ENCODE measurements at places on chromosomes 7 and 10. TPM values are rescaled to one million over a fixed set of nuclear protein-coding genes. Genes with fewer than 3 reads are reported as not detected.

Gene ARF5
- 94.8 TPM for total RNA-seq

GRCh38 chr10:13899941-13900340, 313.2 kb downstream of the PRPF18 start:
- no peak for DNase-seq

DNA sequence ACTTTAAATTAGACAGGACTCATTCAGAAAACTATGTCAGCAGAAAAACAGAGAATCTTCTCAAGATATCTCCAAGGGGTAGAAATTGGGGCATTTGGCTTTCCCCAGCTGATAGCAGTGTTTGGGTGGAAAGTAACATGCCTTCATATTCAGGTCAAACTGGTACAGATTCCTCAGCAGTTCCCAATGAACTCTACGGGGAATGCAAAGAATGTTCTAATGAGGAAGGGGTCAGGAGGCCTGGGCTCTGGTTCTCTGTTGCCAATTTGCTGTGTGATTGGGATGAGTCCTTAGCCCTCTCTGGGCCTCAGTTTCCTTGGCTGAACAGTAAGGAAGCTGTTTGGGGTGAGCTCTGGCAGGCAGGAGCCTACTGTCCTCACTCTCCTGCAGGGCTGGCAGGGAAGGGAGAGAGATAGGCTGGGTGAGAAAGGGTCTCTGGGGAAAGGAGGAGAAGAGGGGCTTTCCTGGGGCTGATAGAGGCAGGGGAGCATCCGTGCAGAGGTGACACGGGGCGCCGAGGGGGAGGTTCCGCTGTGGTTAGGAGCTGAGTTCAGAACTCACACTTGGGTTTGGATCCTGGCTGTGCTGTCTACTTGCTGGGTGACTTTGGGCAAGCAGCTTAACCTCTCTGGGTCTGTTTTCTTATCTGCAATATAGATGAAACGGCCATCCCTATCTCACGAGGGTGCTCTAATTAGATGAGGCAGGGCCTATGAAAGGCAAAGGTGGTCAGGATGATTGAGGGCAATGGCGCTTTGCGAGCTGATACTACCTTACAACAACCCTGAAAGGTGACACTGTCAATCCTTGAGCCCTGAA, 45.1 kb downstream of the SPOCK2 start:
- no peak for DNase-seq

DNA sequence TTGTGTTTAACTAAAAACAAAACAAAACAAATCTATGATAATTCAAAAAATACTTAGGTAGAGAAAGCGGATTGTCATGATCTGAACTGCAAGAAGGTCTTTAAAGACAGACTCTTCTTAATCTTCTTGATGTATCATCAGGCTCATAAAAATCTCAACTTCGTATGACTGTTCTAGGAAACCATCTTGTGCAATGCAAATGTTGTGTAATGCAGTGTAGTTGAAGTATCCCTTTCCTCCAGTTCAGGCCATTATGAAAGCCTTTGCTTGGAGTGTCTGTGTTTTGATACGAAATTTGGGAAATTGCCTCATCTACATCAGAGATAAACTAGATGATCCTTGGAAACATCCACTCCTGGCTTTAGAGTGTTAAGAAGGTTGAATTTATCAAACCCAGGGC, 30.9 kb downstream of the CDK1 start:
- no peak for DNase-seq

Gene TMEM225B
- not detected for total RNA-seq

DNA sequence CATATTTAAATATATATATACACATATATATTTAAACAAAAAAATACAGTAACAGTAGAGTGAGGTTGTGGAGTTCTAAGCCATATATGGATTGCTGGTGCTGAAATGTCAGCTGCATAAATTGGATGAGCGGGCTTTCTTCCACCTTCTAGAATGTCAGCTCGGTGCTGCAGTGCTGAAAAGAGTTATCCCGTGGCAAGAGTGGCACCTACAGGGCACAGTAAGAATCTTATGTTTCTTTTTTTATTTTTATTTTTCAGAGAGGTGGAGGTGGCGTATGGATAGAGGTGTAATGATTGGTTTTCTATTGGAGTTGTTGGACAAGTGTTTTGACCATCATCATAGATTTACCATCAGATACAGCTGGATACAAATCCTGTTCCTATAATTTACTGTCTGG, 86.2 kb upstream of the DYNC1I1 start:
- DNase-seq = no peak

- DNase-seq = no peak
These were observed 78.7 kb downstream of the PTPRN2 start for GRCh38 chr7:158508802-158509385.

- DNase-seq = no peak
These were observed 36.9 kb upstream of the STOX1 start for GRCh38 chr10:68790476-68790875.

GRCh38 chr7:136890399-136890798, 21.9 kb downstream of the CHRM2 start:
- no peak for DNase-seq

DNA sequence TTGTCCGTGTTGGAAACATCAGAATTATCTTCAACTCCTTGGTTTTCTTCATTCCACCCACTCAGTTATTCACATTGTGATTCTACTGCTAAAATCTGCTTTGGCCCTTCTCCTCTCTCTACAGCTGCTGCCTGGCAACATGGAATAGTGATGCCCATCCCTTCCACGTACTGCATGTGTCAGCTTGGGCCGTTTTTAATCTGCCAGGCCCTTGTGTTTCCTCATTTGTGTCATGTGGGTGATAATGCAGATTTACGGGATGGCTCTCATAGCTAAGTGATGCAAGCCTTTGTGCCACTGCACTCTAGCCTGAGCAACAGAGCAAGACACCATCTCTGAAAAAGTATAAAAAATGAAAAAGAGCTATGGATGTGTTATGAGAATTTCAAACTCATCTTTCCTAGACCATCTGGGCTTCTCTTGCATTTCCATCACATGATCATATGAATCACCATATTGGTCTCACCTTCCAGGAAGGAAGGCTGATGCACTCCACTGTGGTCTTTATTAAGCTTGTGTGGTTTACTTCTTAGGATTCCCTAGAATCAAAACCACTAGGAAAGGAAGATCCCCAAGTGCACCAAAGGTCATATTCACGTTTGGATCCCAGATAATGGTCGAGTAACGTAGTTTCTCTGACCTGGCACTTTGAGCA, 20.6 kb upstream of the CELF2 start:
- peak; percentile 36 for DNase-seq

Gene CFTR
- 0.16 TPM for total RNA-seq

Gene ZNF783
- total RNA-seq = 13.3 TPM

DNA sequence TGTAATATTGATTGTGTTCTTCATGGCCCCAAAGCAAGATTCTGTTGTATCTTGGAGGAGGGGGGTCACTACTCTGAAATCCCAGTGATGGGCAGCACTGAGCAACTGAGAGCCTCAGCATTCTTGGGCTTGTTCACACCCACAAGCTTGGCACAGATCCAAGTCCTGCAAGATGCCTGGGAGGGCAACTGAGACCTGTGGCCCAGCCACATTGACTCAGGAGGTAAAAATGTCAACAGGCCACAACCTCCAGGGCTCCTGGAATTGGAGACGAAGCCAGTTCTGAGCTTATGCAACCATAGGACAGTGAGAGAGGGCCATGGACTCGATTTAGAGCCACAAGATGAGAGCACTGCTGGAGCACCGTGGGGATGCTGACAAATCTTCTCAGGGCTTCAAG, 3.1 kb upstream of the DOCK1 start:
- DNase-seq = no peak

Gene GBX1
- not detected for total RNA-seq

- no peak for DNase-seq
These were observed 89.8 kb downstream of the GNAI1 start for GRCh38 chr7:80224415-80224814.

DNA sequence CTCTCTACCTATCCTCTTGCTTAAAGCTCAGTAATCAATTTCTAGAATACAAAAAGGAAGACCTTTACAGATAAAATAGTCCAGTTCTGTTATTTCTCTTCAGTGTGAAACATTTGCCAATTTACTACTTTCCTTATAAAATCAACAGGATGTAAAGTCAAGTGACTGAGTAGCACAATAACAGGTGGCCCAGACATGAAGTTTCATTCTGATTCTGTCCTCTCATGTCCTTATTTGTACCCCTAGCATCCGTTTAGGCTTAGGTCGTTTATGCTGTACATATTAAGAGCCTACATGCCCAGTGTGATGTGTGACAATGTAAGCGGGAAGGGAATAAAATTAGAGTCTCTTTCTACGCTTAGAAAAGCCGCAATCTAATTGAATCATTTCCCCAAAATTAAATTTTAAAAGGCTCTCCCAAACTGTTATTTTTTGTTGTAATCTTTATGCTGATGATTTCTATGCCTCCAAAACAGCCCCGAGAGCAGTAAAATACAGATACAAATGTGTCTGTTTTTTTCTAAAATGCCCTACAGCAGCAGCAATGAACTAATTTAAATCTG, 29.1 kb downstream of the EPC1 start:
- no peak for DNase-seq

DNA sequence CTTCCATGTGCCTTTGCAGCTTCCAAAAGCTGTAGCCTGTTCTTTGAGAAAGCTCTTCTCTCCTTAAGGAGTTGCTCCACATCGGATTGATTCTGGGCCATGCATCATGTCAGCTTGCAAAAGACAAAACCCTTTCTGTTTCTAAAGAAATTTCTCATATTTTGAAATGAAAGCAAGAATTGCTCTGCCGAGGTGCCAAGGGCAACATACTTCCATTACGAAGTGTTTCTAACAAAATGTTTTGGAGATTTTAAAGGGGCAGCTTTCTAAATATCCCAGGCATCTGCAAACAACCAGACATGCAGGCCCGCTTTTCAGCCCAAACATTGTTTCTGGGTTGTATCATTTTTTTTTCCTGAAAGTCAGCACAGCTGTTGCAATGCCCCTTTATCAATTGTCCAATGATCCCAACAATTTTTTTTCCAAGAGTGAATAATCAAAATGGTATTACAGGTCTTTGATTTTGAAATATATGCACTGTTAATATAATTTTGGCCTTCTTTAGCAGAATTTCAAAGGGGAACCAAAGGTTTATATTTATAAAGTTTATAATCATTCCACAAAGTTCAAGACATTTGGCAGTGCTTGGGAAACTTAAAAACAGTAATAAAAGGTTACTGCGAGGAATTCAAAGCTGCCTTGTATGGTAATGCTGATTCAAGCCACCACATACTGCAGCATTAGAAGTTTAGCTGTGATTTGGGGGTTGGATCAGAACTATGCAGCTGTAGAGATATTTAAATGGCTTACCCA, 61.0 kb downstream of the TES start:
- DNase-seq = no peak

DNA sequence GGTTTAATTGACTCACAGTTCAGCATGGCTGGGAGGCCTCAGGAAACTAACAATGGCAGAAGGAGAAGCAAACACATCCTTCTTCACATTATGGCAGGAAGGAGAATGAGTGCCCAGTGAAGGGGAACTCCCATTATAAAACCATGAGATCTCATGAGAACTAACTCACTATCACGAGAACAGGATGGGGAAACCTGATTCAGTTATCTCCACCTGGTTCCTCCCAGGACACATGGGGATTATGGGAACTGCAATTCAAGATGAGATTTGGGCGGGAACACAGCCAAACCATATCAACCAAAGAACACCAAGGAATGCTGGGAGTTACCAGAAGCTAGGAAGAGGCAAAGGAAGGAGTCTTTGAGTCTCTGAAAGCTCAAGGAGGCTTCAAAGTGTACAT, 94.3 kb downstream of the IPMK start:
- DNase-seq = no peak

DNA sequence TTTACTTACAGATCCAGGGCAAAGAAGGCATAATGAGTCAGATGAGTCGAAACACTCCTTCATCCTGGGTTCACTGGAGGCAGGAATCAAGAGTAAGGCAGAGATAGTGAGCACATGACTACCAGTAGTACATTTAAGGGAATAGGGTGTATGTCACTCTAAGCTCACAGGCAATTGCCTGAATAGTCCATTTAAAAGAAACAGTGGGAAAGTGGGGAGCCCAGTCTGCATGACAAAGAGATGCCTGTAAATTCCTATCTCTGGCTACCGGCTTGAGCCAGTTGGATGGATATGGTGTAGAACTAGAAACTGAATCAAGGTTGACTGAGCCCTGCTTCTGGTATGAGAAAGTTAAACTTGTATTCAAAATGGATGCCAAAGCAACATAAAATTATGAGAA, 861.5 kb upstream of the ZWINT start:
- DNase-seq = no peak

Gene ASB10
- not detected for total RNA-seq

Gene OR2F1
- total RNA-seq = not detected

DNA sequence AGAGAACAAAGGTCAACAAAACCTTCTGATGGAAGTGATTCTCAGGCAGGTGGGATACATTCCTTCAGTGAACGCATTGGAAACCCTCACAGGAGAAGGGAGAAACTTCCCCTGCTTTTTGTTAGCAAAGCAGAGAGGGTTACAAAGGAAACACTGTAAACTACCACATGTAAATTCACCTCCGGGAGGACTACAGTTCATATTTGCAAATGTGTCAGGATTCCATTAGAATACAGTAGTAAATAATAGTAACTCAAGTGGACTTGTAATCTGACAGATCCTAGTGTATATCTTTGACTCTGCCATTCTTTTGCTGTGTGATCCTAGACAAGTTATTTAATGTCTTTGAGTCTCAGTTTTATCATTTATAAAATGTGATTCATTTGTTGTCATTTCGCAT, 504.3 kb upstream of the NRP1 start:
- DNase-seq = no peak

GRCh38 chr10:128325788-128326187, 199.6 kb upstream of the MKI67 start:
- no peak for DNase-seq

GRCh38 chr7:65301007-65301406, 72.6 kb upstream of the ZNF92 start:
- DNase-seq = no peak

- DNase-seq = no peak
These were observed 88.4 kb downstream of the FAS start for GRCh38 chr10:89078724-89079672.

Gene FAM25A
- not detected for total RNA-seq

Gene PTPRN2
- total RNA-seq = 62.2 TPM

Gene SEMA3E
- 22.9 TPM for total RNA-seq

Gene LIPM
- total RNA-seq = not detected

- no peak for DNase-seq
These were observed 180.6 kb downstream of the CAMK1D start for GRCh38 chr10:12529976-12530375.

Gene RPEL1
- 0.16 TPM for total RNA-seq

GRCh38 chr10:95341716-95342130, 50.9 kb upstream of the PDLIM1 start:
- DNase-seq = no peak

Gene NPTX2
- 5.8 TPM for total RNA-seq

GRCh38 chr7:30525429-30525828, 20.8 kb upstream of the GGCT start:
- DNase-seq = no peak

Gene AASS
- total RNA-seq = 19.3 TPM

- DNase-seq = no peak
These were observed 388.7 kb upstream of the MGMT start for GRCh38 chr10:129078346-129078745.

Measured in occipital lobe (tissue), 3 donors.